Central memory CD8-positive, alpha-beta T cell (primary cell): ENCODE measurements at places on chromosomes 13 and 19.
A peak's percentile ranks its signal among the peaks of the same experiment; 100 is the strongest.

GRCh38 chr19:39768786-39769185 lies 9.9 kb upstream of the LEUTX start:
- no peak for DNase-seq

DNA sequence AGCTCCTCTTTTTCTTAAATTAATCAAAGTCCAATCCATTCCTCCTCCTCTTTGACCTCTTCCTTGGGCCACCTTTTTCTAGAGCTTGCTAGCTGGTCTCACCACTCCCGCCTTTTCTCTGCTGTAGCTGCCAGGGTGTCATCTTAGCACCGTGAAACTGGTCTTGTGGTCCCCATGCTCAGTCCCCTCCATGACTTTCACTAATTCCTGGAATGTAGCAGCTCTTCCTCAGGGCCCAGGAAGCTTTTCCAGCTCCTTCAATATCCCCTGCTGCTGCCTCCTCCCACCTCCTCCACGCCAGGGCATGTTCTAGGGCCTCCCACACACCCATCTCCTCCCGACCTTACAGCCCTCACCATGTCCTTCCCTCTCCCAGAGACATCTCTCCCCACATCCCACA lies 222.2 kb downstream of the MYO16 start:
- DNase-seq = no peak

GRCh38 chr19:29320086-29320485 lies 107.1 kb upstream of the UQCRFS1 start:
- DNase-seq = no peak

DNA sequence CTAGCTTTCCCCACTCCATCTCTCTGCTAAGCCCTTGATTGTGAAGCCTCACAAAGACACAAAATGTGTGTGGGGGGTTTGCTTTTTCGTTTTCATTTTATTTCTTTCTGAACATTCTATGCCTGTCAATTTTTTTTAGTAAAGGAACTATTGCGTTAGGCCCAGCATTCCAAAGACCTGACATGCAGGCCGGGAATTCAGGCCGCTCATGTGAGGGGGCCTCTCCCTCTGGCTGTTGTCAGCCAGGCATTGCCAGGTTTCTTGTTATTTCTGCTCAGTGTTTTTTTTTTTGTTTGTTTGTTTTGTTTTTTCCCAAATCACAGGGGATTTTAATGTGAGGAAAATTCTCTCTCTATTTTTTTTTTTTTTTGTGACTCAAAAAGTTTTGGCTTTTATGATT lies 10.3 kb upstream of the MEDAG start:
- DNase-seq = no peak

DNA sequence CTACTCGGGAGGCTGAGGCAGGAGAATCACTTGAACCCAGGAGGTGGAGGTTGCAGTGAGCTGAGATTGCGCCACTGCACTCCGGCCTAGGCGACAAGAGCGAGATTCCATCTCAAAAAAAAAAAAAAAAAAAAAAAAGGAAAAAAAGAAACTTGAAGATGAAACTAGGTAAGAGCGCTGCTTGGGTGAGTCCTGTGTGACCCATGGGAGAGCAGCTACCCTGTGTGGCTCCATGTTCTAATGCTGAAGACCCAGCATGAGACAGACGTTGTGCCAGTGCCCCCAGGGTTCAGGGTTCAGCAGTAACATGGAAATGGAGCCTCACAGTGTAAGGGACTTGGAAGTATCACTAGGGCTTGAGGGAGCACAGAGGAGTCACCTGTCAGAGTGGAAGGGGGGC lies 5.9 kb downstream of the ZNF784 start:
- DNase-seq = no peak

- no peak for DNase-seq
Measured at GRCh38 chr13:44470638-44471562, 97.3 kb downstream of the SERP2 start.

- DNase-seq = no peak
Measured at GRCh38 chr19:31436121-31436776, 87.0 kb upstream of the TSHZ3 start.

DNA sequence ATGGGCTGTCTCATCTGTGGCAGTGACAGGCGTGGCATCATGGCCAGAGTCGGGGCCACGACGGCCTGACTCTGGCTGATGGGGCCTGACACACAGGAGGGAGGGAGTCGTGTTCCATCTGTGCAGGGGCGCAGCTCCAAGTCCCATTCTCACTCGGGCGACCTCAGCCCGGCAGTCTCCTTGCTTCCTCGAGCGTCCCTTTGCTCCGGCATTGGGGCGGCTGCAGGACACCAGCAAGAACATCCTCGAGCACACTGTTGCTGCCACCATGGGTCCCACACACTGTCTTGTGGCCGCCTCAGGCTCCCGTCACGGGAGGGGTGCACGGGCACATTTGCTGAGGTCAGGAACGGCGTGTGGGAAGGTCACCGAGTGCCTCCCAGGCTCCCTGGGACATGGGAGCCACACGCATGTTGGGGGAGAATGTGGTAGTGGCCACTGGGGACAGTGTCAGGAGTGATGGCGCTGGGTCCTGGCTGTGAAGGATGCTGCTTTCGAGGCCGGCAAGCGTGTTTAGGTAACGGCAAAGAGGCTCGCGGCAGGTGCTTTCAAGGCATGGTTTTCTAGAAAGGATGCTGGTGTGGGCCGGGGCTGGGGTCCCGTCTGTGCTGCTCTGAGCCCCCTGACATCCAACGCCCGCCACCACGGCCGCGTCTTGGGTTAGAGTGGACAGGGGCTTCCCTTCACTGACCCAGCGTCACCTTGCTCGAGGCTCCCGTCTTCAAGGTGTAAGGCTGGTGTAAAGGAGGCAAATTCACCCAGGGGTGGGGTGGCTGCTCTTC lies 3.4 kb downstream of the IZUMO4 start:
- no peak for DNase-seq

DNA sequence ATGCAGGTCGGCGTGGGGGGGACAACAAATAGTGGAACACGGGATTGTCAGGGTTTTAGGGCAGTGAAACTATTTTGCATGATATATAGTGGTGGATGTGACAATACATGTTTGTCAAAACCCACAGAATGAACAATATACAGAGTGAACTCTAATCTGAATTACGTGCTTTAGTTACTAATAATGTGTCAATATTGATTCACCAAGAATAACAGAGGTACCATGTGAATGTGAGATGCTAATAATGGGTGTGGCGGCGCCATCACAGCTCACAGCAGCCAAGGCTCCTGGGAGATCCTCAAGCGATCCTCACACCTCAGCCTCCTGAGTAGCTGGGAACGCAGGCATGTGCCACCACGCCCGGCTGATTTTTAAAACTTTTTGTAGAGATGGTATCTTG lies 12.9 kb downstream of the ELAVL1 start:
- DNase-seq = no peak

GRCh38 chr19:15732388-15732787 lies 4.6 kb downstream of the OR10H2 start:
- no peak for DNase-seq

DNA sequence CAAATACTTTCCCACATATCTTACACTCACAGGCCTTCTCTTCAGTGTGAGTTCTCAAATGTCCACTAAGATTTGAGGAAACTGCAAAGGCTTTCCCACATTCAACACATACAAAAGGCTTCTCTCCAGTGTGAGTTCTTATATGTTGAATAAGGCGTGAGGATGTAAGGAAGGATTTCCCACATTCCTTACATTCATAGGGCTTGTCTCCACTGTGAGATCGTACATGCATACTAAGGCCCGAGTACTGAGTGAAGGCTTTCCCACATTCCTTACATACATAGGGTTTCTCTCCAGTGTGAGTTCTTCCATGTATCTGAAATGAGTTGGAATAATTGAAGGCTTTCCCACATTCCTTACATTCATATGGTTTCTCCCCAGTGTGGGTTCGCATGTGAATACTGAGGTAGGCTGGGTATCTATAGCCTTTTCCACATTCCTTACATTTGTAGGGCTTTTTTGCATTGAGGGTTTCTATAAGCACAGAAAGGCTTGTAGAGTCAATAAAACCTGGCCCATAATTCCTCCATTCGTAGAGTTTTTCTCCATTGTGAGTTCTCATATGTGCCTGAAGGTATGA lies 9.6 kb downstream of the ZNF426 start:
- DNase-seq = no peak

DNA sequence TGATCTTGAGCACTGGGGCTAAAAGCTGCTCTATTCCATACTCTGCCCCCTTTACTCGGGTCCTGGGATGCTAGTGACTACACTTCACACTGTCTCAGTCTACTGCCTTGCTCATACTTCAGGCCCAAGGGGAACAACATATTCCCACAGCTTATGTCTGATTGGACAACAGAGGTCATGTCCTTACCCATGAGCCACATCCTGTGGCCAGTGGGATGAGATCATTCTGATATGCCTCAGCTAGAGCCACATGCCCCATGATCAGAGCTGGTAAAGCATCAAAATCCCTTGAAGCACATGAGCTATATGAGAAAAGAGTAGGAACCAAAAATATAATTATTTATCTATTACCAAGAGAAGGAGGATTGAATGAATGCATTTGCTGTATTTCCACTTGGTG lies 290.1 kb upstream of the TSHZ3 start:
- no peak for DNase-seq

DNA sequence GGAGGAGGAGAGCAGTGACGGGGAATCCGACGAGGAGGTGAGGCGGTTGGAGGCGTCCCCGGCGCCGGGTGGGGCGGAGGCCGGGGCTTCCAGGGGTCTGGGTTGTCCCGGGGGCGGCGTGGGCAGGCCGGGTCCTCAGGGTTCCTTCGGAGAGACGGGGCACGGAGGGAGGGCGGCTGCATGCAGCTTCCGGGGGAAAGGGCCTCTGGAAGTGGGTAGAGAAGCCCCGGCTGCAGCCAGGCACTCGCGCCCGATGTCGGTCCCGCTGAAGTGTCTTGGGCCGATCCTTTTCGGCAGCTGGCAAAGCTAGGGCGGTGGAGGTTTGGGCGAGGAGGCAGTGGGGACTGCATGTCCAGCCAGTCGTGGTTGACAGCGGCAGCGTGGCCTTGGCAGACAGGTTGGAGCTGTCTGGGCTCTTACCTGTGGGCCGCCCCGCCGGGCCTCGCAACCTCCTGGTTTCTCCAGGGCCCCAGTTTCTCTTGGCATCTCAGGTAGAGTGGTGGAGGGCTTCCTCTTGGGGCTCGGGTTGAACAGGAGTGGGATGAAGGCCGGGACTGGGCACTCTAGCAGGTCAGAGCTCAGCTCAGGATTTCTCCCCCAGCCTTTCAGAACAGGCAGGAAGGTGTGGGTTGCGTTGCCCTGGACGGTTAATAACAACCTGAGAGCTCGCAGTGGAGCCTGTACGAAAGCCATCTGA lies 690 bp downstream of the KMT2B start:
- no peak for DNase-seq

DNA sequence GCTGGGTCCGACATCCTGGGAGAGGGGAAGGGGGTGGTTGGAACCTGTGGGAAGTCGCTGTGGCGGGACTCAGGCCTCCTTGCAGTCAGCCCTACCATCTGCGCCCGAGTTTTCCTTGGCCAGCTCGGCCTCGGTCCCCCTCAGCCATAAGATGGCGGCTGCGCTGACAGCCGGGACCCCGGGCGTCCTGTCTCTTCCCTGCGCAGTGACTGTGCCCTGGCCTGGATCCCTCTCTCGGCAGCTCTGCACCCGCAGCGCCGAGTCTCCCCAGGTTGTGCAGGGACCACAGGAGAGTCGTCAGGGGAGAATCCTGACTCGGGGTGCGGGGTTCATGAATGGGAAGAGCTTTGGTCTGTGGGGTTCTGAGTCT lies 345 bp downstream of the ZNF257 start:
- peak; percentile 14 for DNase-seq

DNA sequence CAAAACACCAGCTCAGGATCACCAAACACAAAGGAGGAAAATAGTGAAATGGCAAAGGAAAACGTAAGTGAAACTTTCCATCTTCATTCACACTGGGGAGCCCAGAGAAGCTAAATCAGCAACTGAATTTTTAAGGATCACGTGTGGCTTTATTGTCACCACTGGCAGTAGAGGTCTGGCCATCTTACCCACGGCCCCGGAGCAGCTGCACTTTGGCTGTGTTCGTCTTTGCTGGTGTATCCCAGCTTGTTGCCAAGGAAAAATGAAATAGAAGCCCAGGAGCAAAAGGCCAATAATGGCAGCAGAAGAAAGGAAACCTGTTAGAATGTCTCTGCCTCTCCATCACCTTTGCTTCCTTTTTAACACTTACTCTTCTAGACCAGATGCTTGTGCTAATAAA lies 274.7 kb downstream of the FOXO1 start:
- DNase-seq = no peak

- peak; percentile 55 for DNase-seq
Measured at GRCh38 chr19:45558399-45558878, 26.2 kb downstream of the OPA3 start.

DNA sequence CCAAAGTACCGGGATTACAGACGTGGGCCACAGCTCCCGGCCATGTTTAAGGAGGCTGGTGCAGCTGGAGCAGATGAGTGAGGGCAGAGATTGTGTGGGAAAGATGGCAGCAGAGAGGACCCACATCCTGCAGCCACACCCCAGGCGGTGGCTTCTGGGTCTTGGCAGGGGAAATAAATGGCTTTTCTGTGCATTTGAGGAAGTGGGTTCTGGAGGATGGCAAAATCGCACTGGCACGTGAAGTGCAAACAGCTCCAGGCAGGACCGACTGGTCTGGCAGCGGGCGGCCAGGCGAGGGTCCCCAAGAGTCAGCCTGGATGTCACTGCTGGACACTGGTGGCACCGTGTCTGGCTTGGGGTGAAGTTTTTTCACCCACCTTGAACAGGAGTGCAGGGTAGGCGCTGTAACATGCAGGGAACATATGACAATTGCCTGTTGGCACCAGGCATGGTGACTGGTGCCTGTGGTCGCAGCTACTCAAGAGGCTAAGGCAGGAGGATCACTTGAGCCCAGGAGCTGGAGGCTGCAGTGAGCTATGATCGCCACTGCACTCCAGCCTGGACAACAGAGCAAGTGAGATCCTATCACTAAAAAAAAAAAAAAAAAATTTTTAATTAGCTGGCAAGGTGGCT lies 8.4 kb downstream of the B3GNT3 start:
- DNase-seq = peak; percentile 23

DNA sequence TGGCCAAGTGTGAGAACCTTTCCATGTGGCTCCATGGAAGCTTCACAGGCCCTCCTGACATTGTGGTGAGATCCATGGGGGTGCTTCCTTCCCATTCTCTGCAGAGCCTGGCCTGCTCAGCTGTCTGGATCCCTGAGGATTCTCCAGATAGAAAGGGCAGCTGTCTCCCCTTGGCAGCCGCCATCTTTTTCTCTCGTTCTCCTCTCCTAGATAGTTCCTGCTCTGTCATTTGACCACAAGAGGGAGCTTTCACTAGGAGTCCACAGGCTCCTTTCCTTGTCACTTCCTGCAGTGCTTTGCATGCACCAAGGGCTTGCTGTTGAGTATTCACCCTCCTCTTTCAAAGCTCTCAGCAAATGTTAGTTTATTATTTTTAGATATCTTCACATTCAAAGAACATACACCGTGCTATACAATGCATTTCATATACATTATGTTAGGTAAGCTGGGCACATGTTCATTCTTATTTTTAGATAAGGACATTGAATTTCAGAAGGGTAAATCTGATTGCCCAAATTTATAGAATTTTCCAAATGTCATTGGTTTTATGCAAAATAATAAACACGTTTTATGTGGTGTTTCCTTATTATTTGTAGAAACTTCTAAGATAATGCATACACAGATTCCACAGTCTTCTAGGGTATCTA lies 133.2 kb downstream of the FRY start:
- no peak for DNase-seq

- DNase-seq = no peak
Measured at GRCh38 chr13:110797230-110797877, 83.9 kb downstream of the ING1 start.

GRCh38 chr13:96397807-96398206 lies 307.9 kb downstream of the HS6ST3 start:
- DNase-seq = no peak
